NCI-H524 (cell line): ENCODE measurements at places on chromosomes 11 and 22.

- no peak for DNase-seq
Measured at GRCh38 chr11:103729617-103730016, 306.8 kb upstream of the DDI1 start.

GRCh38 chr11:103016031-103016430 is 60.5 kb upstream of the MMP13 start:
- DNase-seq = no peak

GRCh38 chr11:5345831-5346230 is 2.5 kb upstream of the OR51B5 start:
- no peak for DNase-seq

DNA sequence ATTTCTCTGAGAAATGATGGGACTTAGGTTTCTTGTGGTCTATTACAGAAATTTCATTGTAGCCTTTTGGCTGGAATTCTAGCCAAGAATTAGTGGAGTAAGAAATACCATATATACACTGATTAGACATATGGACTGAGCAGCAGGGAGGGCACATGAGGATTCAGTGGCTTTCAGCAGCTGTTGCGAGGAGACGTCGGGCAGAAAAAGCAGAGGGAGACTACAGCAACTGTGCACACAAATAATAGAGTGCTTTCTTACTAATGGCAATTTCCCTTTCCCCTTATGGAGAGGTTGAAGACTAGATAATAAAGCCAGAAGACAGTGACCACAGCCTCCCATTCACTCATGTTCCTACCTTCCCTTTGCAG is 35.4 kb upstream of the CCDC34 start:
- DNase-seq = peak; percentile 84

GRCh38 chr22:27456696-27457503 is 344.7 kb downstream of the MN1 start:
- DNase-seq = no peak

GRCh38 chr11:30346068-30346688 is 23.3 kb downstream of the ARL14EP start:
- DNase-seq = peak; percentile 74

- DNase-seq = no peak
Measured at GRCh38 chr22:25348391-25348790, 129.0 kb downstream of the CRYBB2 start.

- no peak for DNase-seq
Measured at GRCh38 chr11:86688398-86689179, 16.2 kb upstream of the ME3 start.

- DNase-seq = no peak
Measured at GRCh38 chr11:77081976-77082836, 15.4 kb downstream of the CAPN5 start.

GRCh38 chr11:118878163-118878563 is 5.5 kb upstream of the CXCR5 start:
- DNase-seq = no peak

DNA sequence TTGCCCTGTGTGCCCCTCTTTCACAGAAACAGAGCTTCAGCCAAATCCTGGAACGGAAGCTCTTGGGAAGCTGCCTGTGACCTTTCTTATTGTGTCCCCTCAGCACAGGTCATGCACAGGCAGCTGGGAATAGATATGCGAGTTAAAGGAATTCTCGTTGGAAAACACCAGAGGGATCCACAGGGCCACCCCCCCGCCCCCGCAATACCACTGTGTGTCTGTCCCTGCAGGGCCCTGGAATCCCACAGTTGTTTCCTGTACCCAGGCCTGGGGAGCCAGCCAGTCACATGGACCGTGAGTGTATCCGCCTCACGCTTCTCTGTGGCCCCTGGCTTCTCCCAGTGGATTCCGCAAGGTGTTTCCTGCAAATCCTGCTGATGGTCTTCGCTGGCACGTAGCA is 29.0 kb downstream of the TIMP3 start:
- DNase-seq = no peak

DNA sequence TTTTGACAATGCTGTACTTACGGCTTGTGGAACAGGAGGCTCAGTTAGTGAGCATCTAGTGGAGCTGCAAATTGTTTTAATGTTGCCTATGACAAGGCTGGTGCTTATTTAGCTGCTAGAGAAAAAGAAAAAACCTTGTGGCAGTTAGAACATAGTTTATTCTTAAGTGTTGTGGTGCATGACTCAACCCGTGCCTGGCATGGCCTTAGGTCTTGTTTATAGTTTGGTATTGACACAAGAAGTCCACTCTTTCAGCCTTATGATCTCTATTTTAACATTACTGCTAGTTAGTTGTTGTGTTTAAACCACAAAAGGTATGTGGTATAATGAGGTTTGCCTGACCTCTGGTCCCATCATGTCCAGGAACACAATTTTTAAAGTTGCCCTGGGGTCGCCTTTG is 744.6 kb downstream of the FAM181B start:
- no peak for DNase-seq

- DNase-seq = no peak
Measured at GRCh38 chr22:46051646-46052045, 74.7 kb upstream of the WNT7B start.

GRCh38 chr22:50524676-50525103 is 708 bp downstream of the SCO2 start:
- no peak for DNase-seq

DNA sequence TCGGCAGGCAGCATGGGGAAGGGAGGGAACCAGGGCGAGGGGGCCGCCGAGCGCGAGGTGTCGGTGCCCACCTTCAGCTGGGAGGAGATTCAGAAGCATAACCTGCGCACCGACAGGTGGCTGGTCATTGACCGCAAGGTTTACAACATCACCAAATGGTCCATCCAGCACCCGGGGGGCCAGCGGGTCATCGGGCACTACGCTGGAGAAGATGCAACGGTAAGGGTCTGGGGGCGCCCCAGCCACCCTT is 204 bp downstream of the FADS2 start:
- DNase-seq = no peak

DNA sequence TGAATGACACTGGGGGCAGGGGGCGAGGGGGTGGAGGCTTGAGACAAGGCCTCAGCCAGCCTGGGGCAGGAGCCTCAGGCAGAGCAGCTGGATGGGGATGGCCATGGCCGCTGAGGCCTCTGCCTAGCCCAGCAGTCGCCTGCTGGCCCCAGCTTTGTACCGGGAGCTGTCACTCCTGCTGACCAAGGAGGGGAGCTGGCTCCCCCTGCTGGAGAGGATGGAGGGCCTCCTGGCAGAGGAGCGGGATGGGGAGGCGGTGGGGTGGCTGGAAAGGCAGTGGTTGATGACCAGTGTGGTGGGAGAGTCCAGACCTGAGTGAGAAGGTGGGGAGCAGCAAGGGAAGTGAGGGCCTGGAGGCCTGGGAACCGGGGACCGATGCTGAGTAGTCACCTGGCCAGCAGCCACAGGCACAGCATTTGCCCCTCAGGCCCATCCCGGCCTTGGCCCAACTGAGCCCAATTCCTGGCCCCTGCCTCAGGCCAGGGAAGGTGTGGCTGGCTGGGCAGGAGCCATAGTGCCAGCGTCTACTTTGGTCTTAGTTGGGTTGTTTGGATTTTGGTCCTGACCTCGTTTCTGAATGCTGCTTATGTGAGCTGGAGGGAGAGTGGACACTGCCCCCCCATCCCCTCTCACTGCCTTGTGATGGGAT is 6.0 kb upstream of the SUSD2 start:
- peak; percentile 84 for DNase-seq

DNA sequence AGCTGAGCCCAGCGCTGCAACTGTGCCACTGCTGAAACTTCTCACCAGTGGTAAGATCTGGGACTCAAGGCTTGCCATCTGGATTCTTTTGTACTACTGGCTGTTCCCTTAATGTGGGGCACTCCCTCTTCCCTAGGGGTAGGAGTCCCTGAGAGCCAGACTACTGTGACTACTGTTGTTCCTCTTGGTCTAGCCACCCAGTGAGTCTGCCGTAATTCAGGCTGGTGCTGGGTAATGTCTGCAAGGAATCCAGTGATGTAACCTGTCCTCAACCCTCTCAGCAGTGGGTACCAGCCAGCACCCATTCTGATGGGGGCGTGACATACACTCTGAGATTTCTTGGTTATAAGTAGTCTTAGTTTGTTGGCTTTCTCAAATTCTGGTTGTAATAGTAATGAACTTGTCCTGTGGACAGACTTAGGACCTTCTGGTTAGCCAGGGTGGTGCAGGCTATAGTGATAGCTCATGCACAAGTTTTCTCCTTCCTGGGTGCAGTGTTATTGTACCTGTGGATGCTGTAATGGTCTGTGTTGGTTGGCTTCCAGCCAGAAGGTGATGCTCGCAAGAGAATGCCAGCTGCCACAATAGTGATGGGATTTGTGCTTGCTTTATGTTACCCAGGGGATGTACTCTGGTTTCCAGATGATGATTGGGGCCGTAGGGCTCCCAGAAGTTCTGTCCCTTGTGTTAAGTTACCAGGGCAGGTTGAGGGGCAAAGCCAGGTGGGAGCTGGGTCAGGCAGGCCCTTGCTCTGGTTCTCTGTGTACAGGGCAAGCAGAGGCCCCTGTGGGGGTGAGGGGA is 65.5 kb downstream of the ARHGAP42 start:
- peak; percentile 85 for DNase-seq

DNA sequence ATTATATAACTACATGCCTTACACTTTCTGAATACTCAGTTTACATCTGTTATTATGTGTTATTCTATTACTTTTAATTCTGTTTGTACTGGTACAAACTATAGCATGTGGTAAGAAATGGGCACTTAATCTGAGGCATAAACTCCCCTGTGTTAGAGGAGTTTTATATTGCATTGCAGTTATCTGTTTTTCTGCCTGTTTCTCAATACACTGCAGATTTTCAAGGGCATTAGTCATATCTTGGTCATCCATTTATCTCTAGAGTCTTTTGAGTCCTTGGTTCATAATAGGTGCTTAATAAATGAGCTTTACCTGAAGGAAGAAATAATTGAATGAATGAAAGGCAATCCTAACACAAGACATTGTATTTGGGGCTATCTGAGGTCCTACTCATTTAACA is 182.9 kb upstream of the CTSC start:
- no peak for DNase-seq

DNA sequence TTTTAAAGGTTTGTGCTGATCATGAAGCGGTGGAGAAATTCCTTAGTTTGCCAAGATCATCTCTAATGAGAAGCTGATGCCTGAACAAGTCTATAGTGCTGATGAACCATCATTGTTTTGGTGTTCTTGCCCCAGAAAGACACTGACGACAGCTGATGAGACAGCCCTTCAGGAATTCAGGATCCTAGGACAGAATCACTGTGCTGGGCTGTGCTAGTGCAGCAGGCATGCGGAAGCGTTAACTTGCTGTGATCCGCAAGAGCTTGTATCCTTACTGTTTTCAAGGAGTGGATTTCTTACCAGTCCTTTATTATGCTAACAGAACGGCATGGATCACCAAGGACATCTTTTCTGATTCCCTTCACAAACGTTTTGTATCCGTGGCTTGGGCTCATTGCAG is 104.1 kb downstream of the TBC1D22A start:
- DNase-seq = no peak

- DNase-seq = no peak
Measured at GRCh38 chr11:27193434-27194225, 153.0 kb downstream of the BBOX1 start.
